ENCODE measurements at places on chromosomes 5 and 9.
A peak's percentile ranks its signal among the peaks of the same experiment; 100 is the strongest.

GRCh38 chr9:129379181-129379836 lies 201.2 kb upstream of the IER5L start:
- no peak for DNase-seq

- no peak for DNase-seq
These were observed 29.4 kb downstream of the ATPSCKMT start for GRCh38 chr5:10220248-10220647.

DNA sequence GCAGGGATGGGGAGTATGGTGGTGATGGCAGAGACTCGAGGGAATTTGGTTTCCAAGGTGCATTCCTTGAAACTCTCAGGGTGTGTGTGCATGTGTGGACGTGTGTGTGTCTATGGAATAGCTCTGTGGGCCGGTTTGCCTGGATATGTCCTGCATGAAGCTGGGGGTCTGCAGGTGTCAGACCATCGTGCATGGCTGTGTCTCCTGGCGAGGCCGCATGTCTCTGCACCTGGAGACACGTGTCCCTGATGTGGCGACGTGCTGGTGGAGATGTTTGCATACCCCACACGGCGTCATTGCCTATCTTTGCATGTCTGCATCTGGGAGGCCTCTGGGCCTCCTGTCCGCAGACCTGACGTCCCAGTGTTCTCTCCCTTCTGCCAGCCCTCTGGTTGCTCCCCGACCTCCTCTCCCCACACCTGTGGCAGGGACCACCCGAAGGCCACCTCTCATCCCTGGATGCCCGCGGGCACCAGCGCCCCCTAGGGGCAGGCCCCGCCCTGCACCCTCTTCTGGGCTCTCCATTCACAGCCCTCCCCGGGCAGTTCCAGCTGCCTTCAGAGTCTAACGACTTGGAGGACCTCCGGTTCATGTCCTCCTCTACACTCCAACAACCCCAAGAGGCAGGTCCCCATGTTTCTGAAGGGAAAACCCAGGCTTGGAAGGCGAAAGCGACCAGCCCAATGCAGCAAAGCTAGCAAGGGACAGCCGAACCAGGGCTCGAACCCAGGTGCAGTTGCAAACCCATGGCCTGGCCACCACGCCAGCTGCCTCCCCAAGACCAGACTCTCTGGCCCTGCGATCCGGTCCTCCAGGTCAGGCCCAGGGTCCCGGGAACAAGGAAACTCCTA lies 88.6 kb downstream of the LMX1B start:
- DNase-seq, result no peak

DNA sequence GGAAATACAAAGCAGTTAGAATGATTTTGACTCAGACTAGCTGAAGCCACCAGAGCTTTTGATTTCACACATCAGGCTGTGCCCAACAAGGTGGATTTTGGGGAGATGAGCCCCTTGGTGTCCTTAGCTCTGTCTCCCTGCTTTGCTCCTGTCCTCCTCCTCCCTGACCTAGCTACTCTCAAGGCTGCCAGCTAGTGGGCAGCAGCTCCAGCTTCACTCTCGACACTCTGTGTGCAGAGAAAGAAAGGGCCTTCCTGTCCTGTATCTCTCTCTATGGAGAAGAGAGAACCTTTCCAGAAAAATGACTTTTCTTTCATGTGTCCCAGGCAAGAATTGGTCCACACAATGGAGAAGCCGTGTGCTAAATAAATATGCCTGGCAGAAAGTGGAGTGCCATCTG lies 446.2 kb downstream of the SEMA5A start:
- DNase-seq, result no peak

GRCh38 chr5:132268769-132269551 lies 11.5 kb downstream of the PDLIM4 start:
- DNase-seq, result no peak

GRCh38 chr5:112312295-112313275 lies 106.5 kb downstream of the EPB41L4A start:
- no peak for DNase-seq

GRCh38 chr5:14028938-14029584 lies 84.6 kb upstream of the DNAH5 start:
- no peak for DNase-seq

- DNase-seq, result no peak
These were observed 53.7 kb downstream of the SPATA31C2 start for GRCh38 chr9:88084357-88085183.

DNA sequence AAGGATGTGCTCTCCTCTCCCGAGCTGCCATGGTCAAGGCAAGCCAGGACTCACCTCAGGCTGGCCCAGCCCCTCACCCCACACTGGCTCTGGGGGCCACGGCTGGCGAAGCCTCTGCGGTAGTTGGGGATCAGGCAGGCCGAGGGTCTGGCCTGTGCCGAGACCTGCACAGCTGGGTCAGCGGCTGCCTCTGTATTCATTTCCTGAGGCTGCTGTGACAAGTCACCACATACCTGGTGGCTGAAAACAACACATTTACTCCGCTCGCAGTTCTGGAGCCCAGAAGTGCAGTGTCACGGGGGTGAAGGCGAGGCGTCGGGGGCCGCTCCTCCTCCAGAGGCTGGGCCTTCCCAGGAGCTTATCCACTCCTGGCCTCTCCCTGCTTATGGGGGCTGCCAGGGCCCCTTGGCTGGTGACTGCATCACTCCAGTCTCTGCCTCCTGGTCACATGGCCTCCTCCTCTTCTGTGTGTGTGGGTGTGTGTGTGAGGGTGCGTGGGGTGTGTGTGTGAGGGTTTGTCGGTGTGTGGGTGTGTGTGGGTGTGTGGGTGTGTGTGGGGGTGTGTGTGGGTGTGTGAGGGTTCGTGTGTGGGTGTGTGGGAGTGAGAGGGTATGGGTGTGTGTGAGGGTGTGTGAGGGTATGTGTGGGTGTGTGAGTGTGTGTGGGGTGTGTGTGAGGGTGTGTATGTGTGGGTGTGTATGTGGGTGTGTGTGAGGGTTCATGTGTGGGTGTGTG lies 3.2 kb upstream of the SCGB3A1 start:
- DNase-seq, result no peak

DNA sequence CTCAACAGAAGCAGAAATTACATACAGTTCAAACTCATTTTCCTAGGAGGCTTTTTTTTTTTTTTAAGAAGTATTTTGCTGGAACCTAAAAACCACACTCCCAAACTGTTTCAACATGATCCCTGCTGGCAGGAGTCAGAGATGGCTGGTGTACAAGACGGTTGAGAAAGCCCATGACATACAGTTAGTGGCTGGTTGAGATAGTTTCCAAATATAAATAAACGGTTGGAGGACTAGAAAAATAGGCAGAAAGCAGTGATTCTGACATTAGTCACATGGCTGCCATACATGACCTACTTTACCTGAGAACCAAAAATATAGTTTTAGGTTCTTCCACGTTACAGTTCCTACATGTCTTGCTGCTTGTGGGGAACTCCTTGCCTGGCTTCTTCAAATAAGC lies 31.7 kb upstream of the BASP1 start:
- peak; percentile 82 for DNase-seq

- DNase-seq, result no peak
These were observed 58.8 kb upstream of the ANGPTL2 start for GRCh38 chr9:127181315-127181580.

- no peak for DNase-seq
These were observed 615.5 kb downstream of the TLE1 start for GRCh38 chr9:81073821-81074220.

DNA sequence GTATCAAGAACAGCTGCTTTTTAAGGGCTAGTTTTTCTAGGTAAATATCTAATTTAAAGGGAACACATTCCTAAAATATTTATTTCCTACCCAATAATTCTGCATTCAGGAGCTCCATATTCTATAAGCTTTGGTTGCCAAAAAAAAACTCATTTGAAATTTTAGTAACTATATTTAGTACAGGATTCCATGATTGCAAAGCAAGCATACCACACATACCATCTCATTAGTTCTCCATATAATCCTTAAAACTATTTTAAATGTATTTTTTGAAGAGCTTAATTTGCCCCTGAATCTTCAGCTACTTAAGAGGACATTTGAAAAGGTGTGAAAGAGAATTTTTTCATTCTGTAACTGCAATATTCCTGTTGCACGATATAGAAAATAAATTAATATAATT lies 877.0 kb downstream of the NR2F1-AS1 start:
- DNase-seq, result no peak

DNA sequence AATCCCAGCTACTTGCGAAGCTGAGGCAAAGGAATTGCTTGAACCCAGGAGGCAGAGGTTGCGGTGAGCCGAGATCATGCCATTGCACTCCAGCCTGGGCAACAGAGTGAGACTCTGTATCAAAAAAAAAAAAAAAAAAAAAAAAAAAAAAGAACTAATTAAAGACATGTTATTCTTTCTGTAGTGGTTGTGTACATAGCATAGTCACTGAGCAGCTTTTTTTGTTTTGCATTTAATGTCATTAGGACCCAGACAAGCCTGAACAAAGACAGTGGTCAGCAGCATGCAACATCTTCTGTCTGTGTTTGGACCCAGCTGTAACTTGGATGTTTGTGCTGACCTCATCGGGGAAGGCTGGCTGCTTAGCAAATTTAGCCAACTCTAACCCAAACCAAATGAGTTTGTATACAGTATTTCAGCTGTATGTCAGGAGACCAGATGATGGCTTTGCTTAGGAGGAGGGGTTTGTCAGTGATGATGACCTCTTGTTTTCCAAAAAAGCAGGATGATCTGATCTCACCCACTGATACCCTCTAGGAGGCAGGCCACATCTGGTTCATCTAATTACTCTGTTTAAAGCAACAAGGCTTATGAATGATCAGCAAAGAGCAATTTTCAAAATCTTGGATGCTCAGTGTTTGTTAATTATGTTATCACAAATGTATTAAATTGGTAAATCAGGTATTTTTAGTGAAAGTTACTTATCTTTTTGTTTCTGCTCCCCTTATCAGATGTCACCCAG lies 39.5 kb downstream of the SNCAIP start:
- no peak for DNase-seq

- peak; percentile 85 for DNase-seq
These were observed 312.5 kb downstream of the ACTL7B start for GRCh38 chr9:108543251-108543778.

- no peak for DNase-seq
These were observed 240.3 kb upstream of the NREP start for GRCh38 chr5:111997308-111997707.

GRCh38 chr9:96391021-96391765 lies 7.7 kb upstream of the SLC35D2 start:
- no peak for DNase-seq

GRCh38 chr5:57832875-57833274 lies 350.3 kb upstream of the ACTBL2 start:
- DNase-seq, result no peak

DNA sequence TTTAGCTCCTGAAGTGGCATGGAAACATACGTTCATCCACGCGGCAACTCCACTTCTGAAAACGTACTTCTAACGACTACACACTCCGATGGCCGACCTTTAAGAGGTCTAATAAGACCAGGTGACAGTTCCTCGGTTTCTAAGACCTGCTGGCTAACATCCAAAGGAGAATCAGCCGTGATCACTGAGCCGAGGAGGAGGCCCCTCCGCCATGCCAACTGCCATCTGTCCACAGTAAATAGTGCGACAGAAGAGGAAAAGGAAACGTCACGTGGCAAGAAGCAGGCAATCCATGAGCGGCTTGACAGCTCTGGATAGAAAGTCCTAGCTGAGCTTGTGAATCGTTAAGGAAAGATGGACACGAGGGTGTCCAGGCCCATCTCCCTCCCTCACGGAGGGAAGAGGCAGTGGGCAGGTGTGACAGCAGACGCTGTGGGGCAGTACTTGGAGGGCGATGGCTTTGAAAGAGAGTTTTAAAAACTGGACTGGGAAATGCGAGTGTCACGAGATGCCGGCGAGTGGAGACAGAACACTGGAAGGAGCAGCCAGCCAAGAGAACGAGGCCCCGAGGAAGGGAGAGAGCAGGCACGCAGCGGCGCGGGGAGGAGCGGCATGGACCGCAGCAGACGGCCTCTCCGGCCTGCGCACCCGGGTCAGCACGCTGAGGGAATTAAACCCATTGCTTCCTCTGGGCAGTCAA lies 66.7 kb upstream of the TBC1D9B start:
- DNase-seq, result no peak

GRCh38 chr9:113955076-113955752 lies 79.1 kb downstream of the ZNF618 start:
- no peak for DNase-seq

DNA sequence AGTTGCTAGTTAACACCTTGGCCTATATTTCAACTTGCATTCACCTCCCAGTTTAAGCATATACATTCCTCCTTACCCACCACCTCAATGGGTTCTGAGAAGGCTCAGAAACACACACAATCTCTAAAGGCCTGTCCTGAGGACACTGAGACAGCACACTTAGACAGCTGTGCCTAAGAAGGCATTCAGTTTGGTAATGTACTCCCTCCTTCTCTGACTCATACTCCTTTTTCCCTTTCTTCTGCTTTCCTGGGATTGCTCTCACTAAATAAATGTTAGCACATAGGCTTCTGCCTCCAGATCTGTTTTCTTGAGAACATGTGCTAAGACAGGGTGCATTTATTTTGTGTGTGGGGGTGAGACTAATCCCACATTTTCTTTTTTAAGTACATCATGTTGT lies 456.8 kb upstream of the CDH6 start:
- DNase-seq, result no peak

DNA sequence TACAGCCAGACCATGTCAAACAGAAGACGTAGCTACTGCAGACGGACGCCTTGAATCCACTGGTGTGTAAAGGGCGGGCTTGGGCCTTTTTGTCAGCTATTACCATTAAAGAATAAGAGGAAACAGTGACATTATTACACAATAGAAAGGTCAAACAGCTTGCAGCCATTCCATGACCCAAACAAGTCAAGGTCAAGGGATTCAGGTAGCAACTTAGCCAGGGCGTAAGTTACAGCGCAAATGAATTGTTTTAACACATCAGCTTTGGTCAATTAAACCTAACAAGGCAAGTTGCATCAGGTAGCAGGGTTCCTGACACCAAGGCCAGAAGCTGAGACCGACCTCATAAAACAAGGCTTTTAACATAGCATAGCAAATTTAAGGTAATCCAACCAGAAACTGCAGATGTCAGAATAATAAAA lies 15.3 kb downstream of the NFIB start:
- DNase-seq, result no peak

DNA sequence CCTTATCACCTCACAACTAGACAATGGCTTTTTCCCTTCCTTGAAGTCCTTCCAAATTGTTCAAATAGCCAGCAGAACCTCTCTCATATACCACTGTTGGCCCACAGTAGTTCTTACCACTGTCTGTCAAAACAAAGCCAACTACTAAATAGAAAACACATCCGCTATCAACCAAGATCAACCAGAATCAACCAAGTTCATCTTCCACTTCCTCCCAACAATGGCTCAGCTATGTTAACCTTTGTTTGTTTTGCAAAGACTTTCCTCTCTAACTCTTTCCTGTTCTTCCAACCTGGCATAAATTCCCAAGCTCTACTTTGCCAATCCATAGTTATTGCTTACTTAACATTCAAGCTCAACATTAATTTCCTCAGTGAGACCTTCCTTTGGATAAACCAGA lies 15.2 kb downstream of the ELL2 start:
- DNase-seq, result no peak

- DNase-seq, result no peak
These were observed 41.6 kb downstream of the CSF1R start for GRCh38 chr5:150044712-150045111.

GRCh38 chr5:152061095-152061494 lies 136.4 kb upstream of the GLRA1 start:
- no peak for DNase-seq

- DNase-seq, result no peak
These were observed 1647.4 kb upstream of the C9orf72 start for GRCh38 chr9:29220596-29221251.

Measured in HS-5 (cell line).